ENCODE measurements at places on chromosomes 5 and 9. TPM values are rescaled to one million over a fixed set of nuclear protein-coding genes. Genes with fewer than 3 reads are reported as not detected.
A peak's percentile ranks its signal among the peaks of the same experiment; 100 is the strongest.

GRCh38 chr5:162174358-162174974 is 106.9 kb downstream of the GABRG2 start:
- DNase-seq, result no peak
- H3K27me3 ChIP-seq, result no peaks in the 10 kb centered on the region
- H3K36me3 ChIP-seq, result no peaks in the 10 kb centered on the region
- H3K4me3 ChIP-seq, result no peak overlapping the region
- H3K27ac ChIP-seq, result no peak overlapping the region
- no peaks in the 10 kb centered on the region for H3K4me1 ChIP-seq

DNA sequence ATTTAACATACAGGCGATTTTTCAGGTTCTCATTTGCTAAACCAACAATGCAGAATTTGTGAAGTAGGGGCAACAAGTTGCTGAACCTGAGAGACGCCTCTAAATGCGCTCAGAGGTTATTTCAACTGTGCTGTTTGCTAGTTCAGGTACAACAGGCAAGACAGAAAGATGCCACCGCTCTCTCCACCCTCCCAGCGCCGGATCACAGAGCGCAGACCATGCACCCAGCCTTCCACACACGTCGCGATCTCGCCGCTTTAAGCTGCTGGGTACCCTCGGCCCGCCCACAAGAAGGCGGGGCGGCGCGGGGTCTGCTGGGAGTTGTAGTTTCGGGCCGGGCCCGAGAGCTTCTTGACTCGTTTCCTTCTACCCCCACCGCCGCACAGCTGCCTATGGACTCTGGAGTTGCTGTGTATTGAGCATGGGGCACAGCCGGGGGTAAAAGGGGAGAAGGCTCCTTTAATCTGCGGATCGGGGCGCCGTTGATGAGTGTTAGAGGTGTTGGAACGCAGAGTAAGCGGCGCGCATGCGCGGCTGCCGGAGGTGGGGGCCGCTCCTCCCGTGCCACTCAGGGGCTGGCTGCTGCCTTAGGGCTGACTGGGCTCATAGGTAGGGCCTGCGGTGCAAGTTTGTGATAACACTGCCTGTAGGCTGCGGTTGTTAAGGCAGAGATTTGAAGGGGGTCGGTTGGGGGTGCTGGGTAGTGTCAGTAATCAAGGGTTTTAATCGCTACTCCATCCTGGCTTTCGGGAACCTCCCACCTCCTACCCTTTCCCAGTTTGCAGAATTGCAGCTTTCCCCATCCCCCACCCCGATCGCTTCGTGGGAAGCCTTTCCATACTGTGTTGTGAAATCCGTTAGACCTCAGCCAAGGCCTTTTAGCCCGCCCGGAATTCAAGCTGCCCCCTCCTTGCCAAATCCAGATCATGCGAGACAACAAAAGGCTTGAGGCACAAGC is 40.3 kb upstream of the ABCA1 start:
- peak overlapping the region; percentile 82 for H3K4me3 ChIP-seq
- H3K36me3 ChIP-seq, result no peaks in the 10 kb centered on the region

DNA sequence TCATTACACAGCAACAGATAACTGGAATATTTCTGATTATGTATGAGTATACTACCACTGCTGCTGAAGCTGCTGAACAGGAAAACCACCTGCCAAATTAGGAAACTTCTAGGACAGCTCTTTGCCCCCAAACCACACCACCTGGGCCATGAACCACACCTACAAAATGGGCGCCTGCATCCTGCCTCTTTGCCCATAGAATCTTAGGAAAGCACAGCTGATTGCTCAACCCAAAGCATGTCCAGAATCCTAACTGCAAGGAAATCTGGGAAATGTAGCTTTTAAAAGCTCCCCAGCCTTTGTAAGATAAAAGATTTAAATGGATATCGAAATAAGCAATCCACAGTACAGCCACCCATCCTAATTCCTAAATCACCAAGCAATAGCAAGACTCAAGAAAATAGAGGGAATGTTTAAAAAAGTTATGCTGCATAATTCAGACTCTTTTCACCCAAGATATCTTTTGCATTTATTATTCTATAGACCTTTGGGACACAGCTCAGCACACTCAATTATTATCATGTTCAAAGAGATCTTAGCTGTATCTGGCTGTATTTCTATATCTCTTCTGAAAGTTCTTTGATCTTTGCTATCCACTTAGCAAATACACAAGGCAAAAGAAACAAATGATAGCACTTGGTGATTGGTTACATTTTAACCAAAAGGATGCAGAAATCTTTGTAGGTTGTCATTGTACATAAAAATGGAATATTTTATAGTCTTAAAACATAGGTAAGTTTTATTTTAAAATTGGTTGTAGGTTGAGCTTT is 6.8 kb upstream of the C9orf152 start:
- peaks cover 34% of the 10 kb centered on the region for H3K27me3 ChIP-seq
- H3K4me1 ChIP-seq, result peaks cover 9% of the 10 kb centered on the region
- H3K27ac ChIP-seq, result no peak overlapping the region

- H3K4me1 ChIP-seq, result peaks cover 4% of the 10 kb centered on the region
- H3K36me3 ChIP-seq, result peaks cover 9% of the 10 kb centered on the region
- H3K4me3 ChIP-seq, result no peak overlapping the region
- H3K27me3 ChIP-seq, result no peaks in the 10 kb centered on the region
These were observed 1.8 kb downstream of the MARVELD2 start for GRCh38 chr5:69416699-69417098.

DNA sequence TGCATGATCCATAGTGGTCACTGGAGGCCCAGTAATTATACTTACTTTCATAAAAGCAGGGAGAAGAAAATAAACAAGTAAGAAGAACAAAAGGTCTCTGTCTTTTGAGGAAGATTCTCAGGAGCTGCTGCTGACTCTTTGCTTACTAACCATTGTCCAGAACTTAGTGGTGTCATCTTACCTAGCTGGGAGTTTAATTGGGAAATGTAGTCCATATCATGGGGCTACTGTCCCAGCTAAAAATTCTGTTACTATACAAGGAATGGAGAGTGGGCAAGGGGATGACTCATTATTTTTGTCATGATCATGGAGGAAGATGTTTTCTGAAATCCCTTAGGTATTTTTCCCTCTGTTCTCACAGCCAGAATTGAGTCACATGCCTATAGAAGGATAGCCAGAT is 639.3 kb downstream of the MTRR start:
- H3K4me3 ChIP-seq, result no peak overlapping the region
- no peaks in the 10 kb centered on the region for H3K4me1 ChIP-seq
- H3K27ac ChIP-seq, result no peak overlapping the region
- no peak for DNase-seq

GRCh38 chr9:129697656-129698253 is 32.3 kb downstream of the PRRX2 start:
- H3K4me3 ChIP-seq, result no peak overlapping the region
- peaks cover 63% of the 10 kb centered on the region for H3K27me3 ChIP-seq
- DNase-seq, result no peak

DNA sequence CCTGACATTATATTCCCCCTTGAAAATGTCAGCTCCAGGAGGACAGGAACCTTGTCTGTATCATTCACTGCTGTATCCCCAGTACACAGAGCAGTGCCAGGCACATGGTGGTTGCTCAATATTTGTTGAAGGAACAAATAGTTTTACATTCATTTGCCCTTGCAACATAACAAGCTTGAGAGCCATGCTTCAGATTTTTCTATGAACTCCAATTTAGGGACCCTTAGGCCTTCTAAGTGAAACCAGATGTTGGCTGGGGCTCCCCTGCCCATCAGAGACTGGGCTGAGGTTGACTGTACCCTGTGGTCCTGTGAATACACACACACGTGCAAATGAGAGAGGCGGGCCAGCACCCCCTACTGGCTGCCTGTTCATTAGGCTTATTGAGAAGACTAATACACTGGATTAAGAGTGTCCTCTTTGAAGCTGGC is 214.9 kb upstream of the WWC1 start:
- H3K4me1 ChIP-seq, result peaks cover 4% of the 10 kb centered on the region
- no peak for DNase-seq
- H3K36me3 ChIP-seq, result no peaks in the 10 kb centered on the region
- H3K4me3 ChIP-seq, result no peak overlapping the region
- H3K27me3 ChIP-seq, result no peaks in the 10 kb centered on the region

- no peak for DNase-seq
- no peak overlapping the region for H3K4me3 ChIP-seq
- no peak overlapping the region for H3K27ac ChIP-seq
- no peaks in the 10 kb centered on the region for H3K4me1 ChIP-seq
- H3K36me3 ChIP-seq, result peaks cover 2% of the 10 kb centered on the region
These were observed 109.0 kb downstream of the NTRK2 start for GRCh38 chr9:84778570-84778969.

DNA sequence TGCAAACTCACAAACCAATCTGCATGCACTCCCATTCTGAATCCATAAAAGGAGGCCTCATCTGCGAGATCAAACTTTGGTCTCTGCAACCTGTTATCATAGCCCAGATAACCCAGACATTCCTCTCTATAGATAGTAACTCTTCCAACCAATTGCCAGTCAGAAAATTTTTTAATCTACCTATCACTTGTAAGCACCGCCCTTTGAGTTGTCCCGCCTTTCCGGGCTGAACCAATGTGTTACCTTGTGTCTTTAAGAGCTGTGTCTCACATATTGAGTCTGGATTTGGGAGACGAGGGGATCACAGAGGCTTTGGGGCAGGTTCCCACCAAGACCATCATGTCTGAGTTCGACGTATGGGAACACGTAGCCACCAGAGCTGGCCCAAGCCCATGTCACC is 91.1 kb upstream of the PPP1R26 start:
- H3K4me3 ChIP-seq, result no peak overlapping the region
- no peaks in the 10 kb centered on the region for H3K36me3 ChIP-seq

CXCL14 gene
- total RNA-seq, result not detected

RPP25L gene
- total RNA-seq, result 27.8 TPM

OTP gene
- not detected for total RNA-seq

WNK2 gene
- total RNA-seq, result not detected

FOXE1 gene
- total RNA-seq, result not detected

SLC6A19 gene
- total RNA-seq, result not detected

Measured in activated CD8-positive, alpha-beta memory T cell treated with anti-CD3 and anti-CD28 coated beads, Interleukin-2, amount 10 ng/mL, durations not matched to agents 7 days and 5 days (primary cell).